ENCODE measurements at places on chromosomes 3 and 15.

- no peak overlapping the region for H3K27ac ChIP-seq
- no peak overlapping the region for H3K4me3 ChIP-seq
- no peaks in the 10 kb centered on the region for H3K4me1 ChIP-seq
- DNase-seq: no peak
- no peaks in the 10 kb centered on the region for H3K27me3 ChIP-seq
Measured at GRCh38 chr15:39542385-39543065, 38.4 kb upstream of the THBS1 start.

DNA sequence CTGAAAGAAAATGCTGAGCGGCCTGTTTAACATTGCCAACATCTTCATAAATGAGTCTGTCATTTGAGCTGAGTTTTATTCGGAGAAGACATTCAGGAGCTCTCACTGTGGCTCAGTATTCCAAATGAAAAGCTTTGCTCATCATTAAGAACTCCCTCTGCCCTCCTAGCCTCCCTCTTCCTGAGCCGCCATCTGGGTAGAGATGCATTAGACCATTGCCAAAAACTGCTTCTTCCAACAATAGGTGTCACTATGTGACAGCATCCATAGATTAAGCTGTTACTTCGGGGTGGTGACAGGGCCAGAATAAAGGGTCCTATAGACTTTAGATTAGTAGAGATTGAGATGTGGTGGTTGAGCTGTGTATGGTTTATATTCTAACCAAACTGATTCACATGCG, 501.4 kb upstream of the NR2F2 start:
- H3K4me1 ChIP-seq: no peaks in the 10 kb centered on the region
- peak; percentile 15 for DNase-seq
- H3K27me3 ChIP-seq: no peaks in the 10 kb centered on the region
- no peak overlapping the region for H3K4me3 ChIP-seq
- no peaks in the 10 kb centered on the region for H3K36me3 ChIP-seq

- peaks cover 12% of the 10 kb centered on the region for H3K4me1 ChIP-seq
- DNase-seq: no peak
- H3K27me3 ChIP-seq: no peaks in the 10 kb centered on the region
- H3K4me3 ChIP-seq: peak overlapping the region; percentile 41
Measured at GRCh38 chr3:23805210-23805632, 534 bp upstream of the UBE2E1 start.

- no peak overlapping the region for H3K4me3 ChIP-seq
- no peak overlapping the region for H3K27ac ChIP-seq
- peaks cover 6% of the 10 kb centered on the region for H3K4me1 ChIP-seq
- DNase-seq: peak; percentile 51
- no peaks in the 10 kb centered on the region for H3K36me3 ChIP-seq
- H3K27me3 ChIP-seq: no peaks in the 10 kb centered on the region
Measured at GRCh38 chr3:155418407-155418806, 124.9 kb upstream of the STRIT1 start.

DNA sequence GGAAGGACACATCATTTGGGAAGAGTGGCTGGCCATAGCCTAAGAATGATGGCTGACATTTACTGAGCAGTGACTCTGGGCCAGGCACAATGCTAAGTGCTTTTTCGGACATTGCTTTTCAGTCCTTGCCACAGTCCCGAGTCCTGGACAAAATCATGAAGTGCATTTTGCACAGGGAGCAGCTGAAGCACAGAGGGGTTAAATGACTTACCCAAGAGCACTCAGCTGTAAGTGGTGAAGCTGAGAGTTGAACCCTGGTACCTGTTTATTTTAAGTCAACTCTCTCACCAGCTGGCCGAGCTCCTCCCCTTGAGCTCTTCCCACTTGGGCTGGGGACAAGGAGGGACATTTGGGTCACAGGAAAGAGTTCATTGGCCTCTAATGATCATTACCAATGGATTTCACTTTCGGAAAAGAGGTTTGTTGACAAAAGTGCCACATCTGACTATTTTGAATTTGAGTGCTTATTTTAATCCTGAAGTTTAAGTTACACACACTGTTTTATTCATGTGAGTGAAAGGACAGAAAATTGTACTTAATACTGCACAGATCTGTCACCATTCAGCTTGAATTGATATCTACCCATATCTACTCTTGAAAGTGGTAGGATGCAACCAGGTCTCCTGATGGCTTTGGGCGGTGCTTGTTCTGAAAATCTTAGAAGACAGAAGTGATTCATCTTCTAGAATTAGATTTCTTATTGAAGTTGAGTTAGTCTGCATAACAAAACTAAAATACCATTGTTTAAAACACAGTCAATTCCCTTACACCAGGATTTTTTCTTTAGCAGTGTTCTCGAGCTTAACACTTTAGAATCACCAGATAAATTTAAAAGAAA, 368.7 kb upstream of the PROK2 start:
- no peak overlapping the region for H3K4me3 ChIP-seq
- H3K27me3 ChIP-seq: no peaks in the 10 kb centered on the region
- H3K27ac ChIP-seq: no peak overlapping the region

DNA sequence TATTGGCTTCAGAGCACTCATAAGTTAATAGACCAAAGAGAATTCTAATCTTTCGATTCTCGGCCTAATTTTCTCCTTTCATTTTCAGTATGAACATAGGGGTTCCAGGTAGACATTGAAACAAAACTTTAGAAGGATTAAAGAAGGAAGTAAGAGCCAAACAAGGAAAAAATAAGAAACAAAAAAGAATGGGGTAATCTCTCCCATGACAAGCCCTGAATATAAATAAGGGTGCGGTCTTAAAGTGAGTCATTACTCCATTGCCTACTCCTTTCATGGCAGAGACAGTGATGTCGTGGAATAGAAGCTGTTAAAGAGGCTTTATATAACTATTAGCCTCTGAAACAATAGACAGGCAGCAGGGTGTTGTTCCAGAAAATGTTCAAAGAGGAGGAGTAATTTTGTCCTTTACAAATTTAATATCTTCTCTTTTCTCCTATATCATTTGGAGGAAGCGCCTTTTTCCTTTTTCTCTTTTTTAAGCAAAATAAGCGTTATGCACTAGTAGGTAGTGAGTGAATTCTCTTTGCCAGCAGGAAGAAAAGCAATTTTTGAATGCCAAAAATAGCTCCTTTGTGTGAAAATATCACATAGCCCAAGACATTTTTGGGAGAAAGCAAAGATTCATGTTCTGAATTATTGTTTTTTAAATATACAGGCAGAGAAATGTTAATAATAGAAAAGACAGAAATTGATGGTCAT, 607.9 kb upstream of the KCNMB2 start:
- H3K27me3 ChIP-seq: no peaks in the 10 kb centered on the region
- H3K4me3 ChIP-seq: no peak overlapping the region
- no peak for DNase-seq
- no peaks in the 10 kb centered on the region for H3K36me3 ChIP-seq
- no peaks in the 10 kb centered on the region for H3K4me1 ChIP-seq

DNA sequence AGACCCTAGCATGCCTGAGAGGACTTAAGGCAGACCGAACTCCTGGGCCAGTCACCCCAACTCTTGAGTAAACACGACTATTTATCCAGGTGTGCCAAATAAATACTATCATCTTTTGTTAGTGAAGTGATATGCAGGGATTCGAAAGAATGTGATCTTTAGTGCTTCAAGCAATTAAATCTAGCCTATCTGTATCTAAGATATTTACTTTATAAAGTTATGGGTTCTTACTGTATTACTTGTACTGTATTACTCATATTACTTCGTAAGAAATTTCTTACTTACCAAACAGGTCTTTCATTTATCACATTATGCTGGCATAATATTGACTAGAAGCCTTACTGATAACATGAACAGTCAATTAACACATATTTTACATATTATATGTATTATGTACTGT, 211.6 kb upstream of the NECTIN3 start:
- DNase-seq: no peak
- no peak overlapping the region for H3K4me3 ChIP-seq
- H3K27me3 ChIP-seq: no peaks in the 10 kb centered on the region
- H3K27ac ChIP-seq: no peak overlapping the region
- H3K4me1 ChIP-seq: no peaks in the 10 kb centered on the region

All from mesendoderm (in vitro differentiated cells).